Stimulated activated CD4-positive, alpha-beta T cell treated with anti-CD3 and anti-CD28 coated beads, Interleukin-2, amount 100 ng/mL, for 4 hours (primary cell): ENCODE measurements at places on chromosomes 5 and 9.

- no peak for DNase-seq
These were observed 23.9 kb downstream of the CLINT1 start for GRCh38 chr5:157835041-157835440.

DNA sequence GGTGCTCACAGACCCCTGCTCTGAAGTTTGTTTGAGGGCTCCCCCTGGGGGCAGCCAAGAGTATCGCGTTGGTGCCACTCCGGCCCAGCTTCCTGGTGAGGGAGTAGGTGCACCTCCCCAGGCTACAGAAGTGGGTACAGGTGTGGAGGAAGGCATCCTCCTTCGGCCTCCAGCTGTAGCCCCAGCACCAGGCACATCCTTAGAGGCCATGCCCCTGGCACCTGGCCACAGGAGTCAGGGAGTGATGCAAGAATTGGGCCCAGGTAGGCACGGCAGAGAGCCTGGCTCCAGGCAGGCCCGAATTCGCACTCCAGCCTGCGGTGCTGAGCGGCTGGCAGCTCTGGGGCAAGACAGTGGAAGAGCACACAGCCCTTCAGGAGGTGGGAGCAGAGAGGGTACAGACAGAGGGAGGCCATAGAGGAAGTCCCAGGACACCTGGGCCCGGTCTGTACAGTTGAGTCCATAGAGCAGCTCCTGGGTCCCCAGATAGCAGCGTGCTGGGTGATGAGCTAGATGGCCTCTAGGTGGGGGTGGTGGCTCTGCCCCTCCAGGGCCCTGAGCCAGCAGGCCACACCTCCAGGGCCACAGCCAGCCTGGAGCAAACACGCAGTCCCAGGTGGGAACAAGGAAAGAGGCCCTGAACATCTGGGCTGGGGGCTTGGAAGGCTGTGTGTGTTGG, 2.4 kb downstream of the SAPCD2 start:
- peak; percentile 78 for DNase-seq

DNA sequence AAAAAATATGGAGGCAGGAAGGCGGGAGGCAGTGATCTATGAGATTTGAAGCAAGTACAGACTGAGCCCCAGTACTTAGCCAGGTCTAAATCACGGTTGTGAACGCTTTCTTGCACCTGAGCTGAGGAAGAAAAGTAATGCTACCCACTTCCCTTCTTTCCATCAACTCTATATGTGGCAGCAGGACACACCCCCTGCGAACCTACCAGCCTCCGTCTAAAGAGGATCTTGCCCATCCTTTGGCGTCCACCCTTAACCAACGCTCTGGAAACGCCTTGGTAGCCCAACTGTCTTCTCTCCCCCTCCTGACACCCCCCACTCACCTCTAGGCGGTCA, 545 bp downstream of the HMGCS1 start:
- no peak for DNase-seq

DNA sequence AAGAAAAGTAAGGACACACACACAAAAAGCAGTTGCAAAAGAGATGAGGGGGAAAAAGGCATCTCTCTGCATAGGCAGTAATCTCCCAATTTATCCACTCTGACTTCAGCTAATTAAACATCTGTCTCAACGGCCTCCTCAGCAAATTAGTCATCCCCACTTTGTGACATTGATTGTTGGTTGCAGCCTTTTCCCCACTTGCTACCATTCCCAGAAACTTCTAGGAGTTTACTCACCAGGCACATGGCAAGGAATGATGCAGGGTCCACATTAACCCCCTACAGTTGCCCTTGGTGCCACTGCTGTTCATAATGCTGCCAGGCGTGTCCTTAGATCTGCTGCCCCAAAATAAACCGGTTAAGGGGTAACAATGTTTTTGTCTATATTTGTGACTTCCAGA, 174.6 kb downstream of the MAPKAP1 start:
- no peak for DNase-seq

DNA sequence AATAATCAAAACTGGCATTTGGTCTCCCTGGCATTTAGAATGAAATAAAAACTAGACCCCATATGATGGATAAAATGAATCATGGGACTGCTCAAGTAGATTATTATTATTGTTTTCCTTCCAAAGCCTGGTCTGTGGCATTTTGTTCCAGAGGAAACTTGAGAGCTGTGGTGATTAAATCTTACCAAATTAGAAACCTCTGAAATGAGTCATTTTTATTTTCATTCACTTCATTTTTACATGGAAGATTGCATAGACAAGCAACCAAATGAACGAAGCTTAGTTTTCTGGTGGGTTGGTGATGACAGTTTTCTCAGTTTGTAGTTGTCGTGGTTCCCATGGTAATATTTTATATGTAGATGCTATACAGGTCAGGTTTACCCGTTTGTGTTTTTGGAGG, 23.4 kb downstream of the PAM start:
- DNase-seq = no peak

GRCh38 chr5:180018347-180019060, 53.1 kb downstream of the RNF130 start:
- DNase-seq = no peak

- DNase-seq = no peak
These were observed 205.8 kb downstream of the GABBR2 start for GRCh38 chr9:98502976-98503325.

DNA sequence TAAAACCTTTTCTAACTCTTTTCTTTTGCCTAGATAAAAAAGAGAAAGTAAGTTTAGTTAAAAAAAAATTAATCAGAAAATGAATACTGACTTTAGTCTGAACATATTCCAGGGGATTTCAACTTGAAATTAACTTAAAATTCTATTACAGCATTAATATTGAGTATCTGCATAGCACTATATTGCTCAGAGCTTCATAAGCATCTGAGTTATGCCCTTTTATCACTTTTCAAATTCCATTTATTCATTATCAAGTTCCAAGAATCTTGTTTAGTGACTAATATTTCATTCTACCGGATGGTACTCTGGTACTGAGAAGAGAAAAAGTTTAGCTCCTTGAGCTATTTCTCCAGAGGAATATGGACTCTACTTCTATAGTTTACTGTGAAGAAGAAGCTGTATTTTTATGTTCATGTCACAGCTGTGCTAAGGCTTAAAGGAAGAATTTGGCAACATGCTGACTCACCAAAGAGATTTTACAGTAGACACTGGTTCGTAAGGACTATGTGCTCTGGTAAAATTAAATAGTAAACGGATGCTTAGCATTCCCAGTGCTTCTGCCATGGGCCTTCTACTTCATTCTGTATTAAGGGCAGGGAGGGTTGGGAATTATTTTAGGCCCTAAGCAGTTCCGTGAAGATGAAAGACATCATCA, 285.2 kb upstream of the SEMA6A start:
- no peak for DNase-seq

DNA sequence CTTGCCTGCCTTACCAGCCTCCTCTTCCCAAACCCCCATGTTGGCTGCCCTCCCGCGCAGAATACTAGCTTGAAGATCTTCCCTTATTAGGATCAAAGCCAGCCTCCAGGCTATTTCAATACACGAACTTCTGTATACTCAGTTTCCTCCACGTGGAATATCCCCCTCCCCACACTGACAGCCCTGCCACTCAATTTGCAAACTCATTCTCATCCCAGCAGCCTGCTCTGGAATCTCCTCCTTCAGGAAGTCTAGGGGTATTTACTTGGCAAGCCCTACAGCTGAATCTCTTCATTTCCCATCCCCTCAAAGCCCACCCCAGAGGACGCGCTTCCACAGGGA, 157.0 kb upstream of the SMIM23 start:
- DNase-seq = no peak

DNA sequence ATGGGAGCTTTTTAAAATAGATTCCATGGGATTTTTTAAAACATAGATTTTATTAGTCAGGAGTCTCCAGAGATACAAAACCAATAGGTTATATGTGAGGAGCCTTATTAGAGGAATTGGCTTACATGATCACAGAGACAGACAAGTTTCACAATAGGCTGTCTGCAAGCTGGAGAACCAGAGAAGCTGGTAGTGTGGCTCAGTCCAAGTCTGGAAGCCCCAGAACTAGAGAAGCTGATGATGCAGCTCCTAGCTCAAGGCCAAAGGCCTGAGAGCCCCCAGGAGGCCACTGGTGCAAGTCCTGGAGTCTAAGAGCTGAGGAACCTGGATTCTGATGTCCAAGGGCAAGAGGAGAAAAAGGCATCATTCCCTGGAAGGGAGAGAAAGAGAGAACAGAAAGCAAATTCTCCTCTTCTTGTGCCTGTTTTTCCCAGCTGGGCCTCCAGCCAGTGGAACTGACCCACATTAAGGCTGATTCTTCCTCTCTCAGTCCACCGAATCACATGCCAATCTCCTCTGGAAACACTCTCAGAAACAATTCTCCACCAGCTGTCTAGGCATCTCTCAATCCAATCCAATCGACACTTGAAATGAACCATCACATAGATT, 59.3 kb downstream of the AHRR start:
- no peak for DNase-seq

GRCh38 chr9:75397836-75398235, 309.5 kb downstream of the OSTF1 start:
- no peak for DNase-seq

GRCh38 chr5:179954434-179954833, 46.7 kb upstream of the TBC1D9B start:
- no peak for DNase-seq

- no peak for DNase-seq
These were observed 126.2 kb downstream of the SEMA6A start for GRCh38 chr5:116448450-116448849.

- DNase-seq = no peak
These were observed 30.2 kb upstream of the DUSP1 start for GRCh38 chr5:172801179-172801671.

DNA sequence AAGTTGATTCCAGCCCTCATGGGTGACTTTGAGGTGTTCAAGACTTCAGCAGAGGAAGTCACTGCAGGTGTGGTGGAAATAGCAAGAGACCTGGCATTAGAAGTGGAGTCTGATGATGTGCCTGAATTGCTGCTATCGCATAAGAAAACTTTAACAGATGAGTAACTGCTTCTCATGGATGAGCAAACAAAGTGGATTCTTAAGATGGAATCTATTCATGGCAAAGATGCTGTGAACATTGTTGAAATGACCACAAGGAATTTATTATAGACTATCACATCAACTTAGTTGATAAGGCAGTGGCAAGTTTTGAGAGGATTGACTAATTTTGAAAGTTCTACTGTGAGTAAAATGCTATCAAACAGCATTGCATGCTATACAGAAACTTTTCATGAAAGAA, 17.1 kb upstream of the POU4F3 start:
- DNase-seq = no peak

- no peak for DNase-seq
These were observed 40.9 kb upstream of the IL17B start for GRCh38 chr5:149419859-149420544.

DNA sequence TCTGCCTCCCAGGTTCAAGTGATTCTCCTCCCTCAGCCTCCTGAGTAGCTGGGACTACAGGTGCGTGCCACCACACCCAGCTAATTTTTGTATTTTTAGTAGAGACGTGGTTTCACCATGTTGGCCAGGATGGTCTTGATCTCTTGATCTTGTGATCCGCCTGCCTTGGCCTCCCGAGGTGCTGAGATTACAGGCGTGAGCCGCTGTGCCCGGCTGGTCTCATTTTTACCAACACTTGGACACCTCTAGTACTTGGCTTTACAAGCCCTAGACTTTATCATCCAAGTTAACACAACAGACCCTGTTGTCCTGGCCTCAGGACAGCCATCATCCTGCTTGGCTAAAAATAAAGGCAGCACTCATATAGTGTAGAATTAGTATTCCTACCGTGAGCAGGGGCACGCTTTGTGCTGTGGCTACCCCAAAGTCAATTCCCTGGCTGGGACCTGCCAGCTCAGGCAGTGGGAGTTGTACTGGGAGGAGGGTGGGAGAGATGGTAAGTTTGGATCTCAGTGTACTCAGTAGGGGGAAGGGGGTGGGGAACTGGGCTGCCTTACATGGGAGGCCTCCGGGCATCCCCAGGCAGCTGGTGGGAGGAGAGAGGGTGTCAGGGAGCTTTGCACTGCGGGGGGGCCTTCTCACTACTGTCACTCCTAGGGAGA, 6.6 kb downstream of the PDZD2 start:
- DNase-seq = no peak

DNA sequence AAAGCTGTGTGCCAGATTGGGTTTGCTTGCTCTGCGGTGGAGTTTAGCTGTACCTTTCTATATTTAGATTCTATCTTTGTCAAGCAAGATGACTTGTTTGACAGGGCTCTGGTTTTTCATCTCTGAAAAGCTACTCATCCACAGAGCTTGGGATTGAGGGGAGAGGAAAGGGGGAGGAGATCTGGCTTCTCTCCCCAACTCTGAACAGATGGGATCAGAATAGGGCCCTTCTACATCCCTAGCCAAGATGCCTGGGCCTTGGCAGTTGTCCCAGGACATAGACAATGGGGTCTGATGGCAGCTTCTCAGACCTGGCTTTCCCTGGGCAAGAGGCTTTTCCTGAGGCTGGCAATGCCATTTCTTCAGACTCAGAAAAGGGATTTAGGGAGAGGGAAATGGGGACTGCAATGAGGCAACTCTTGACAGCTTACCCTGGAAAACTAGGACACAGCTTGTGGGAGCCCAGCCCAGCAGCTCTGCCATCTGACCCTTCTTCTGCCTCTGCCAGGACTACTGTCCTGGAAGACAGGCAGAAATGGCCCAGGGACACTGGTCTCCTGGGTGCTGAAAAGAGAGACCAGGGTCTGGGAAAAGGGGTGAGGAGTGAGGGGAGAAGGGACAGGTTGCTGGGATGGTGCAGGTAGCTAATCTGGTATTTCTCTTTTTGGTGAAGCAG, 50.2 kb upstream of the ASTN2 start:
- DNase-seq = no peak

GRCh38 chr5:136025900-136026299, 2.9 kb upstream of the TGFBI start:
- no peak for DNase-seq

- DNase-seq = no peak
These were observed 107.6 kb upstream of the SPRY4 start for GRCh38 chr5:142432369-142432863.

DNA sequence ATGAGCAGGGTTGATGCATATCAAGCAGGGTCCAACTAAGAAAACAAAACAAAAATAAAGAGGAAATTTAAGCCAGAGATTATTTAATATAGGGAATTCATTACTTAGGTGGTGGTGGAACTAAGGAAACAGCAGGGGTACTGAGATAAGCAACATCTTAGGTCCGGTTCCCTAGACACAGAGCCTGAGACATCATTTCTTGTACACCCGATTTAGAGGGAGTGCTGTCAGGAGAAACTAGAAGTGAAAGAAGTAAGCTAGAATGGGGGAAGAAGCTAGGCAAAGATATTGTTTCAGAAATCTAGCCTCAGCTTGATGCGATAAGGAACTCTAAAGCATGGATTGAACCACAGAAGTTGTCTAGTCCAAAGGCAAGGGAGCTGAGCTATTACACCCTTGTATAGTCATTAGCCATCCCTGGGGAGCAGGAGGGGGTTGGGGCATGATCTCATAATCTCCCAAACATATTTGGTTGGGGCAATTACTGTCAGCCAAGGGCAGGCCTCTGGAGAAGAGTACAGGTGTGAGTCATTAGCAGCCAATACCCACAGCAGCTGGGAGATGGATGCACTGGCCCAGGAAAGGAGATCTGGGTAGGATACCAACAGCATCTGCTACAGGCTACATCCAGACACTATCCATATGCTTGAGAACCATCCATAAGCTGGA, 194.5 kb downstream of the ARL15 start:
- no peak for DNase-seq
